ENCODE measurements at places on chromosomes 2 and 18.

- no peak for DNase-seq
Observed at GRCh38 chr2:166996465-166996864, 108.2 kb downstream of the XIRP2 start.

- no peak for DNase-seq
Observed at GRCh38 chr2:200373973-200374416, 67.5 kb downstream of the SPATS2L start.

GRCh38 chr18:71998547-71999097 lies 545.5 kb downstream of the CBLN2 start:
- DNase-seq, result no peak

GRCh38 chr2:128436479-128437203 lies 118.0 kb upstream of the HS6ST1 start:
- no peak for DNase-seq
